ENCODE measurements at places on chromosomes 13 and 19.

GRCh38 chr19:31054430-31054829 lies 294.8 kb downstream of the TSHZ3 start:
- peak; percentile 45 for DNase-seq

DNA sequence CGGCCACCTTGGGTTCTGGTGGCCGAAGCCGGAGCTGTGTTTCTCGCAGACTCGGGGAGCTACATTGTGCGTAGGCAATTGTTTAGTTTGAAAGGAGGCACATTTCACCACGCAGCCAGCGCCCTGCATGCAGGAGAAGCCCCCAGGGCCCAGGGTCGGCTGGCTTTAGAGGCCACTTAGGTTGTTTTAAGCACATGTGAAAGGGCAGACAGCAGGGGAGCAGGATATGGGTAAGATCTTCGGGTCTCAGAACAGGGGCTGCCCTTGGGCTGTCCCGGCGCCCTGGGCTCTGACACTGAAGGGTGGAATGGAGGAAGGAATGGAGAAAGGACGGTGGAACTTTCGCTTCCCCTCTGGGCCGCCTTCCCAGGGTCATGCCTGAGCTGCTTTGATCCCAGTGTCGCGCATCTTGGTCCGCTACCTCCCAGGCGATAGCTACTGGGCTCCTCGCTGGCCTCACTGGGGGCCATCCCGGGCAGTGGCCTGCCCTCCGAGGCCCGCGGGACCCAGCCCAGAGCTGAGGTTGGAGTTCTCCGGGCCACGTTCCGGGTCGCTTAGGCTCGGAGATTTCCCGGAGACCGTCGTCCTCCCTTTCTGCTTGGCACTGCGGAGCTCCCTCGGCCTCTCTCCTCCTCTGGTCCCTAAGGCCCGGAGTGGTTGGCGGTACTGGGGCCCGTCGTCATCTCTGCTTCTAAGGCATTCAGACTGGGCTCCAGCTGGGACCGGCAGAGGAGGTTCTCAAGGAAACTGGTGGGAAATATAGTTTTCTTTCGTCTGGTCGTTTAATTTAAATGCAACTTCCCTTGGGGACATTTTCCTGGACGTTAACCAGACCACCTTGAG lies 4.3 kb upstream of the POU4F1 start:
- DNase-seq: no peak

DNA sequence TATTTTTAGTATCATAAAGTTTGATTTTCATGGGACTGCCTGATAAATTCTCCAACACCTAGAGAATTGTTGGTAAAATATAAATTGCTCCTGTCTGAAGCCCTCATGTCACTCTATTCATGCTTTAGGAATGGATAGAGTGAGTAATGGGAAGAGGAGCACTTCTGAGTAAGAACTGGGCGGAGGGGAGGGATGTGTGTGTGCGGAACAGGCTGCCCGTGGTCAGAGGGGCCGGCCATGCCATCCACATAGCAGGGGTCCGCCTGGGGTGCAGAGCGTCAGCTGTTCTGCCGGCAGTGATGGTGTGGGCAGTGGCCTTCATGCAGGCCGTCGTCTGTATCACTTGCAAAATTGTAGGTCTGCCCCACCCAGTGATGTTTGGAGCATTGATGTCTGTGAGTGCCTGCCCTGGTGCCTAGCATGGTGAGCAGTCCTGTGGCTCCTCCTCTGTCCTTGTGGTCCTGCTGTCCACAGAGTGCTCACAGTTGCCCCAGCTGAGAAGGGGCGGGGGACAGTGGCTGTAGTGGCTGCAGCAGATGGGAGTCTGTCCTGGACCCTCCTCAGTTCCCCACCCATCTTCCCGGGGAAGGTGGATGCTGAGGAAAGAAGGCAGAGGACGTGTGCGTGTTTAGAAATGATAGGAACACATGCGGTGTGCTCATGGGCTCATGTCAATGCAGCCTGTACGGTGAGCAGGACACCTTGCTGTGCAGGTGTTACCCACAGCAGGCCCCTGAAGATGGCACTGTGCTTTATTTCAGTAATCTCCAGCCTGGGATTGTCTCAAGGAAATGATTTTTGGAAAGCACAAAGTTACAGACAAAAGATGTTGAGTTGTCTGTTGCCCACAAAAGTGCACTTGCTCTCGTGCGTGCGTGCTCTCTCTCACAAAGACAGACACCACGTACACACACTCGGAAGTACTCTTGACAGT lies 49.4 kb upstream of the TEX29 start:
- DNase-seq: no peak

GRCh38 chr13:110030394-110030928 lies 244.1 kb upstream of the IRS2 start:
- no peak for DNase-seq

DNA sequence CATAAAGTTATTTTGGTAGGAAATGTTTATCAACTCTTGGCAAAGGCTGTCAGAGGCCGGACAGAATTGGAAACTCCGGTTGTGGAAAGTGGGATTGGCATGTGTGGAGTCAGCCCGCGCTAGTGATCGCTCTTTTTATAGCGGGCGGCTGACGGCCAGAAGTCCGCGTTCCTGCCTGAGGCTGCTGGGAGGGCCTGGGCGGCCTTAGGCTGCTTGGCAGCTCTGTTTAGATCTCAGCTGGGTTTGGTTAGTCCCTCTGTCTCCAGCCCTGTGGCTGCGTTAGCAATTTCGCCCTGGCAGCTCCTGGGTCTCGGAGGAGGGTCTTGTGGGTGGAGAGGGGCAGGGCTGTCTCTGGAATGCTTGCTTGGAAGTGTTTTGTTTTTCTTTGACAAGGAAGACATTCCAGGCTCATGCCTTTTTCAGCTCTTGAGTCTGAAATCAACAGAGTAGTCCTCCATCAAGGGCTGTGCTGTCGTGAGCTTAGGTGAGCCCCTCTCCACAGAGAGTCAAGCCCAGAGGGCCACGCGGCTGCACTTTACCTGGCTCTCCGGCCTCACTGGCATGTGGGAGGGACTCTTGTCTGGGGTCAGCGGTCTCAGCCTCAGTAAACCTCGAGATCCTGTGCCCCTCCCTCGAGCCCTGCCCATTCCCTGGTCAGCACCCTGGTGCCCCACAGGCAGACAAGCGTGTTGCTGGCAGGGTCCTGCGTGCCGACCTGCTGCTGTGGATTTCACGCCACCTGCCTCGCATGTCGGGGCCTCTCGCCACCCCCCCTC lies 22.5 kb downstream of the DOT1L start:
- DNase-seq: no peak

- DNase-seq: no peak
Observed at GRCh38 chr19:46834121-46834520, 16.5 kb downstream of the AP2S1 start.

DNA sequence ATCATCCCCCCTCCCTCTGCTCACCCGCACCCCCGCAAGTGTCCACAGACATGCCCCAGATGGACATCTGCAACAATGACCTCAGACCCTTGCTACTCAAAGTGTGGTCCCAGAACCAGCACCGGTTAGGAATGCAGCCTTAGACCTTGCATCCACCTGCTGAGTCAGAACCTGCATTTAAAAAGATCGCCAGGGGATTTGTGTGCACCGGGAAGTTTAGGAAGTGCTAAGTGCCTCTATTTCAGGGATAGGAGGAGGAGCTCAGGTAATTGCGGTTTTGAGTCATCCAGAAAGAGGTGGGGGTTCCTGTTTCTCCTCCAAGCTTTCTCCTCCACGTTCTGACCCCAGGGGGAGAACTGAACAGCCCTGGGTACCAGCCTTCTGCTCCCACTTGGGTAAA lies 46.2 kb downstream of the CACNA1A start:
- no peak for DNase-seq

DNA sequence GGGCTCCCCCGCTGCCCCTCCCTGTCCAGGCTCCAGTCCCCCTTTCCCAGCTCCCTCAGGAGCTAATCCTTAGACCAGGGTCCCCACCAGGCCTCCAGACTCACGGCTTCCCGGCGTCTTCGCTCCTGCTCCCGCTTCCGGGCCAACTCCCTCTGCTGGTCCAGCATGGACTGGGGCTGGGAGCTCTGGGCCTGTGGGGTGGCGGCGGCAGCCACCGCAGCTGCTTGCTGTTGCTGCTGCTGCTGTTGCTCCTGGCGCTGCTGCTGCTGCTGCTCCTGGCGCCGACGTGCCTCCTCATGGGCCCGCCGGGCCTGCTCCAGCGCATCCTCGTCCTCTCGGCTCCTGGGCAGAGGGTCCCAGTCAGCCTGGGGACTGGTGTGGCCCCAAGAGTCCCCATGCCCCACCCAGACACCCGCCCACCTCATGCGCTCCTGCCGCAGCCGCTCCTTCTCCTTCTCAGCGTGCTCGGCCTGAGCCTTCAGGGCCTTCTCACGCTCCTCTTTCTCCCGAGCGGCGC lies 6.4 kb upstream of the EPHX3 start:
- no peak for DNase-seq

DNA sequence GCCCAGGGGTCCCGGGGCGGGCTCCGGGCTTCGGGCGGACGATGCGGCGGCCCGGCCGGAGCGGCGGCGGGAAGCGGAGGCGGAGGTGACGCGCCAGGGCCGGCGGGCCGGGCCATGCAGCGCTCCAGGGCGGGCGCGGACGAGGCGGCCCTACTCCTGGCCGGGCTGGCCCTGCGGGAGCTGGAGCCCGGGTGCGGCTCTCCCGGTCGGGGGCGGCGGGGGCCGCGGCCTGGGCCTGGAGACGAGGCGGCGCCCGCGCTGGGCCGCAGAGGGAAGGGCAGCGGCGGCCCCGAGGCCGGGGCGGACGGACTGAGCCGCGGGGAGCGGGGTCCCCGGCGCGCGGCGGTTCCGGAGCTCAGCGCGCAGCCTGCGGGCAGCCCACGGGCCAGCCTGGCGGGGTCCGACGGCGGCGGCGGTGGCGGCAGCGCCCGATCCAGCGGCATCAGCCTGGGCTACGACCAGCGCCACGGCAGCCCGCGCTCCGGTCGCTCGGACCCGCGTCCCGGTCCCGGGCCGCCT lies 362 bp downstream of the WTIP start:
- DNase-seq: no peak

DNA sequence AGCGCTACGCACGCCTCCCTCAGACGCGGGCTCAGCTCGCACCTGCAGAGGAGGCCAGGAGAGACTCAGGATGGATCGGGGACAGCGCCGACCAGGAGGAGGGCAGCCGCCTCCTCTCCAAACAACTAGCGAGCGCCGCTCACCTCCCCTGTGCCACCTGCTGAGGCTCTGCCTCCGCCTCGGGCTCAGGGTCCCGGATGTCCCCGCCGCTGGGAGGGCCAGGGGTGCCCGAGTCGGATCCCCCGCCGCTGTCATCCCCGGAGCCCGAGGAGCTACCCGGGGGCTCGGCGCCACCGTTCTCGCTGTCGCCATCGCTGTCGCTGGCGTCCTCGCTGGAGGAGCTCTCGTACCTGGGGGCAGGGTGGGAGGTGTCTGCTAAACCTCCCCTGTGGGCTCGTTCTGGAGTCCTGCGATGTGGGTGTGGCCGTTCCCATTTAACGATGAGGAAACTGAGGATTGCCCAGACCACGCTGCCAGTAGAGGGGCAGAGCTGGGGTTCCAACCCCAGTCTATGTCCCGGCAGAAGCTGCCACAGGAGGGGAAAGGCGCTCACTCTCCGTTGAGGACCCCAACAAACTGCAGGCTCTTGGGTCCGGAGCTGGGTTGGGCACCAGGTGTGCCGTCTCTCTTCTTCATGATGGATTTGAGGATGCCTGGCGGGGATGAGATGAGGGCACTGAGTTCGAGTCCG lies 9.2 kb downstream of the KANK3 start:
- DNase-seq: no peak

DNA sequence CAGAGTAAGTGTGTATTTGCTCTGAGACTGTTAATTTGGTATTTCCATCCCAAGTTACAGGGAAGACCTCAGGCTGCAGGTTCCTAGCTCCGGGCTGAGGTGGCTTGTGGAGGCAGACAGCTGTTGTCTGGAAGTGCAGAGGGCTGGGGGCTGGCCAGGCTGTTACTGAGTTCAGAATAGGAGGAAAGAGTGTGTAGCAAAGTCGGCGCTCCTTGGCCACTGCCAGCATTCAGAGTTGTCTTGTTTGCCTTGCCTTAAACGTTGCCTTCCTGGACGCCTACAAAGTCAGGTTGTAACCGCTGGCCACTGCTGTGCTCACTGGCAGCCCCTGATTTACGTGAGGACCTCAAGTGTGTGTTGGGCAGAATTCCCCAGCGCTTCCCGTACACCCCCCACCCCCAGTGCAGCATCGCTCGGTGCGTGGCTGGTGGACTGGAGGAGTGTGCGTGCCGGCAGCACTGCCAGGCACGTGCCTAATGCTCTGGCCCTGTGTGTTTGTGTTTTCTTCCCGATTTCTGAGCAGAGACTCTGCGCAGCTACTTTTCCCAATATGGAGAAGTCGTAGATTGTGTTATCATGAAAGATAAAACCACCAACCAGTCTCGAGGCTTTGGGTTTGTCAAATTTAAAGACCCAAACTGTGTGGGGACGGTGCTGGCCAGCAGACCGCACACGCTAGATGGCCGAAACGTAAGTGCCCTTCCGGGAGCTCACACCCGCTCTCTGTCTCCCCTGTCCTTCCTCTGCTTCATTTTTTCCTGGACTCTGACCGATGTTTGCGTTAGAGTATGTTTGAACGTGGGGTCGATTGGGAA lies 10.5 kb downstream of the DAZAP1 start:
- no peak for DNase-seq

DNA sequence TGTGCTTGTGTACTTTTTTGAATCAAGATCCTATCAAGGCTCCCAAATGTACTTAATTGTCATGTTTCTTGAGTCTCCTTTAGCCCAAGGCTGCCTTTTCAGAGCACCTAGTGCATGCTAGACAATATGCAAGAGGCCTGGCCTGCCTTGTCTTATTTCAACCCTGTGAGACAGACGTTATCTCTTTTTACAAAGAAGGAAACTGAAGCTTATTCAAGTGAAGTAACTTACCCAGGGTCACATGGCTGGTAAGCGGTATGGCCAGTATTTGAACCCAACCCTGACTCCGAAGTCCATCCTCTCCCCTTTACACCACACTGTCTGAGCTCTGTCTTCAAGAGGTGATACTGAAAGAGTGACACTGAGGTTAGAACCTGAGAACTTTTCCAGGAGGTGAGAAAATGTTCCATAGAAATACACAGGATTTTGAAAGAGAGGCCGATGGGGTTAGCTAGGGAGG lies 505.1 kb downstream of the FOXO1 start:
- DNase-seq: no peak

GRCh38 chr13:35797244-35797643 lies 320.8 kb upstream of the MAB21L1 start:
- no peak for DNase-seq

- no peak for DNase-seq
Observed at GRCh38 chr13:32889986-32890565, 126.1 kb upstream of the KL start.

All from CD4-positive, alpha-beta T cell treated with Interleukin-21 for 1 hour (primary cell).